ENCODE measurements at places on chromosomes 11 and 22.

DNA sequence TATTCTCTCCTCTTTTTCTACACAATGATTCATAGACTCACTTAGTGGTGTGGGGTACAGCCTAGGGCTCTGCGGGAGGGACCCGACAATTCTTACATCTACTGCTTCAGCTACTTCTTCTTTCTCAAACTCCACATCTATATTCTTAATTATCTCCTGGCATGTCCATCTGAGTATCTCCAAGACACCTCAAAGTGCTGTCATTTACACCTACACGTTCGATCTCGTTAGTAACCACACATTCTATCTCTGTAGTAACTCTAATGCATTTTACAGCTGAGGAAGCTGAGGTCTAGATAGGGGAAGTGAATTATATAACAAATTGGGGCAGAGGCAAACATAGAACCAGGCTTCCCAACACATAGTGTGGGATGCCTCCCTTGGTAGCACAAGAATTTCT is 27.7 kb upstream of the RRM1 start:
- DNase-seq: no peak

DNA sequence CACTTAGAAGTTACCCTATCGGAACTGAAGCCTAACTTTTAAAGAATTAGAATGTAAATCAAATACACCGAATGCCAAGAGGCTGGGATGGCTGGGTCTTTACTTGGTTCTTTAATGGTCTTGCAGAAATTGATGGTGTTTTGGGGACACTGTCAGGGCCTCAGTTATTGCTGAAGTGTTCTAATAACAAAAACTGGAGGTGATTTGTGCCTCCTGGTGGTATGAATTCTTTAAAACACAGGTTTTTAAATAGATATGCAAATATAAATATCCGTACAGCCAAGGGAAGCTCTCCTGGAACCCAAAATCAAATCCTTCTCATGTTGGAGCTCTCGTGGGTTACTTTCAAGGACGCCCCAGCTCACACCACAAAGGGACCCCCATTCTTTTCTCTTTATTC is 19.3 kb upstream of the TMPRSS5 start:
- DNase-seq: no peak

DNA sequence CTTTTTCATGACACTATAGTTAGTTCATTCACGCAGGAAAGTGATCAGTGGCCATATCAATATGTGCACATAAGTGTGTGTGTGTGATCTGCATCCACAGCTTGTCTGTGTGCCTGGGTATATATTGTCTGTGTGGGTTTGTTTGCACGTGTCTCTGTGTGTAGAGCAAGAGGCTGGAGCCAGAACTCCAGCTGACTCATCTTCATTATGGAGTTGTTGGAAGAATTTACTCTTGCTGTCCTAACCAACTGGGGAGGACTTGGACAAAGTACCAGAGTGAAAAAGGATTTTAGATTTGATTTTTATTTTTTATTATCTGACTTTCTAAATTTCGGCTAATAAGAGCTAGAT is 63.9 kb downstream of the TP53I11 start:
- DNase-seq: no peak

- DNase-seq: no peak
Measured at GRCh38 chr11:68200639-68201038, 12.5 kb downstream of the KMT5B start.

DNA sequence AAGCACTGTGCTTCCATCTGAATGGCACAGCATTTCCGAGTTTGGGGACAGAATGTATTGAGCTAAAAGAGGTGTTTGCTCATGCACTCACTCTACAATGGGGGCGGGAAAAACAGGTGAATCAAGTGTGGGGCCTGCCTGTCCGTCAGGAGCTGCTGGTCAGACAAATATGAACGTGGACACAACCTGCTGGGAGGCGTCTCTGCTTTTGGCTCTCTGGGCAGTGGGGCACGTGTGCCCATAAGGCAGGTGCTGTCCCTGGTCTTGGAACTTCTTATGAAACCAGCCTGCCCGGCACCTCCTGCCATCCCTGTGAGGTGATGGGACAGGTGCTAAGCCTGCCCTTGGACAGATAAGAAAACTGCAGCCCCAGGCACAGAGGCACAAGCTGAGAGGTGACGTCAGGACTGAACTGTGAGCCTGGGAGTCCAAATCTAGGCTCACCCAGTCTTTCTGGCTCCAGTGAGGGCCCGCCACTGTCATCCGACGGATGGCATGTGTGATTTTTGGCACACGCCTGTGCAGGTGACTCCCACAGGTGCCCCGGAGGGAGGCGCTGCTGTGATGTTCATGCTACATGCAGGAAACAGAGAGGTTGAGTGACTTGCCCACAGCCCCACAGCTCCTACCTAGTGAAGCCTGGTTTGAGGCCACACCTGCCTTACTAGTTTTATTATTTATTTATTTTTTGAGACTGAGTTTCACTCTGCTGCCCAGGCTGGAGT is 51.6 kb downstream of the SMIM38 start:
- no peak for DNase-seq

GRCh38 chr11:66871521-66871901 is 14.6 kb downstream of the LRFN4 start:
- no peak for DNase-seq

DNA sequence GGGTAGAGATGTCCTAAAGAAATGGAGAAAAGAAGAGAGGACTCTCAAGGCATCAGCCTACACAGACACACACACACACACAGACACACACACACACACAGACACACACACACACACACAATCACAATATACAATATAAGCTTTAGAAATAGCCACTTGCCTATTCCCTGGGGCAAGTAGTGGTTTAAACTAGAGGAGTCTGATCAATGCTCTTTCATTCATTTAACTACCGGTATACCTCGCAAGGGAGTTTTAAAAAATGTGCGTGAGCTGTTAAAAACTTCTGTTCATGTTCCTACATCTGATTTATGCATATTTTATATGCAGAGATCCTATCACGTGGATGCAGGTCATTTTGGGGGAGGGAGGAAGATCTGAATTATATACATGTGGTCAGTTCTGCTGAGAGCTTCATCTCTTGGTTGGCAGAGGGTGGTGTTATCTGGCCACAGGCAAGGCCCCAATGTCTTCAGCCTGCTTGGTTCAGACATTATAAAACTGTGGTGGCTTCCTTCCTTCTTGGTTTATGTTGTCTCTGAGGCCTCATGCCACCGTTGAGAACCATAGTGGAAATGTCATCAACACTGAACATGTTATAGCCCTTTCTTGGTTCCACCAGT is 56.6 kb downstream of the SYT13 start:
- DNase-seq: no peak

DNA sequence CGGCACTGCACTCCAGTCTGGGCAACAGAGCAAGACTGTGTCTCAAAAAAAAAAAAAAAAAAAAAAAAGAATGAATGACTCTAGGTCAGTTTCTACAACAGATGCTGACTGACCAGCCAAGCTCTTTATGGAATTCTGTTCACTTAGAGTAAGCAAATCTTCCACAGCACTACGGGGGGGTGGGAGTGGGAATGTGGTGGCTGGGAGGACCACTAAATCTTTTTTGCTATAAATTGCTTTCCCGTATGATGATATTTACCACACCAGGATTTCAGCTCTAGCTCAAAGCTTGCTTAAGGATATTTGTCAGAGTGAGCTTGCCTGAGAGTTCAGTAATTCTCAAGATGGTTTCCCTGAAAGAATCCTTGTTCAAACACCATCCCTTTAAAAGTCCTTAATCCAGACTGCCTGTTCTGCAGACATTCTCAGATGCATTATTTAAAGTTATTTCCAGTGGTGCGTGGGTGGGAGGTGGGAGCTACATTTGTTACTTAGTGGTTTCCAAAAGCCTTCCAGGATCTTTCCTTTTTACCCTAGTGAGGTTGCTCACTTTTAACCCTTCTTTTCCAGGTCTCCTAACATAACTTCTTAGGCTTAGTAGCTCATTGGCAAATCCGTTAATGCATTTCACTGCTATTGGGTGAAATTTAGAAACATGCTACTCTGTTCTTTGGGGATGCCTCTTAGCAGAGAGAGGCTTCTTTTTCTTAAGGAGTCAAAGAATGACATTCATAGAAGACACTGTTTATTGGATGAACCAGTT is 65.9 kb downstream of the UBASH3B start:
- DNase-seq: no peak

- no peak for DNase-seq
Measured at GRCh38 chr22:37661160-37661924, 2.8 kb downstream of the PDXP start.

DNA sequence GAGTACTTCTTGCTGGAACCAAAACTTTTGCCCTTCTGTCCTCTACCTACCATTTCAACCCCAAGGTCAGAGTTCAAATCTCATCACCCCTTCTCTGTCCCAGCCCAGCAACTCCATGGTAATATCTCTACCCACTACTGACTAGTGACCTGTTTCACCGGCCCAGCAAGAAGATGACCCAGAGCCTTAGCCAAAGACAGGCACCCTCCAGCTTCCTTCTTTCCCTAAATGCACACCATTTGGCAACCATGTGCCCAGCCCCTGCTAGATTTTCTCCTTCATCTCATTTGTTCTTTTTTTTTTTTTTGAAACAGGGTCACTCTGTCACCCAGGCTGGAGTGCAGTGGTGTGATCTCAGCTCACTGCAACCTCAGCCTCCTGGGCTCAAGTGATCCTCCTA is 14.9 kb downstream of the ARAP1 start:
- DNase-seq: no peak

DNA sequence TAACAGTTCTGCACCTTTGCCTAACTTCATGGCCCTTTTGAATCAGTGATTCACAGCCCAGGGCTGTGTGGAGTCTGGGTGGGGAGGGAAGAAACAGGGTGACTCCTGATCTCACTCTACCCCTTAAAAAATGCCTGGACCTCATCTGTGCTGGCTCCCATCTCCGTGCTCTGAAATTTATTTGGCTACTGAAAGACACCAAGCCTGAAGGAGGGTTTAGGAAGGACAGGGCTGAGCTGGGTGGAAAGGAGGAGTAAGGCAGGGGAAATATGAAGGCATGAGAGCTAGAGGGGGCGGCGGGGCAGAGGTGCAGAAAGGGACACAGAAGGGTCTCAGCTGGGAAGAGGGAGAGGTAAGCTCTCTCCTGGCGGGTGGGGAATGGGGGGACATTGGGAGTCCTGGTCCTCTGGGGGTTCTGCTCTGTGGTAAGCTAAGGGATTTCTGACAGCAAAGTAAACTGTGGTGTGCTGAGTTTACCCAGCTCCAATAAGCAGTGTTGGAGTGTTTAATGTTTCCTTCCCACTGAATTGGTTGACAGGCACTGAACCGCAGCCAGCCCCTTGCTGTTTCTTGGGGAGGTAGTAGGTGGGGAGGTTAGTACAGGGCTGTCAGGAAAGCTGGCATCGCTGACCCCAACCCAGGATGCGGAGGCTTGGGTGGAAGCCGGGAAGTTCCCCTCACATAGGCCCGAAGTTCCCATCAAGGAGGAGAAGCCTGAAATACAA is 71.1 kb downstream of the RPUSD4 start:
- DNase-seq: no peak

- no peak for DNase-seq
Measured at GRCh38 chr11:100793525-100793924, 106.4 kb downstream of the ARHGAP42 start.

- DNase-seq: no peak
Measured at GRCh38 chr11:19766206-19766605, 53.6 kb downstream of the NAV2 start.

GRCh38 chr11:26044389-26044788 is 287.5 kb upstream of the ANO3 start:
- DNase-seq: no peak

- DNase-seq: no peak
Measured at GRCh38 chr11:2699185-2699530, 636 bp downstream of the KCNQ1OT1 start.

GRCh38 chr22:44455151-44455962 is 42.7 kb downstream of the RTL6 start:
- DNase-seq: no peak

DNA sequence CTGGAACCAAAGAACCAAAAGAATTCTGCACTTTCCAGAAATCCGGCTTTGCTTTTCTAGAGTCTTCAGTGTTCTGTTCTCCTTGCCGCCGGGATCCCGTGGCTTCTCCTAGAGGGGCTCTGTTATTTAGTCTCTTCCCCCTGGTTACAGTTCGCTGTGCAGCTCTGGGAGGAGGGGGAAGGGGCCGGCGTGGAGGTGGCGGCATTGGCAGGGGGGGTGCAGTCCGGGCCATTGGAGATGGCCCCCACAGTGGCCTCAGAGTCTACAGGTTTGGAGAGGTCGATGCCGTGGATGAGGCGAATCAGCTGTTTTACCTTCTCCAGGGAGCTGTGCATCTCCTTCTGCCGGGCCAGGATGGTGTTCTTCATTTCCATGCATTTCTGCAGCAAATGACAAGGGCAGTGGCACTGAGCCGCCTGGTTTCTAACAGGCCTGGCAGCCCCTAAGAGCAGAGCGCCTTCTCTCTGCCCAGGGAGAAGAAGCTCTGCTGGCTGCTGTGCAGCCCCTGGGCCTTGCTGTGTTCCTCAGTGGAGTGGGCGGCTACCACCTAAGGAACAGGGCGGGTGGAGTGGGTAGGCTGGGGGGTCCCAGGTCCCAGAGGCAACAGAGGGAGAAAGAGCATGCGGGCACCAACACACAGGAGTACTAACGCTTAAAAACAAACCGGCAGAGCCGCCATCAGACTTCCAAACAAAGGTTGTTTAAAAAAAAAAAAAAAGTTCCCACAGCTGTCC is 11.6 kb downstream of the LARGE2 start:
- DNase-seq: no peak

DNA sequence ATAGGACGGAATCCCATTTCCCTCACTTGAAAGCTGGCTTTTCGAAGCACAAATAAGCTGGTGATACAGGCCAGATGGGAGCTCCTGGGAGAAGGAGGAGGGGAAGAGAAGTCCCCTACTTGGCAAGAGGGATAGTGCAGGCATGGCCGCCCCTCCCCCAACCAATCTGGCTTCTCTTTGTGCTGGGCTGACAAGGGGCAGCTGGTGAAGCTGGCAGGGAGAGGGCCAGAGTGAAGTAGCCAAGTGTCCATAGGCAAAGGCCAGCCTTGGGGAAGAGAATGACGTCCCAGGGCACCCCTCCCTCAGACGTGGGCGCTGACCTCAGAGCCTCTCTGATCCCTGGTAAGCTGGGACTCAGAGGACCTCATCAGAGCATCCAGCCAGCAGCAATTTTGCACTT is 78.7 kb upstream of the GRAMD1B start:
- DNase-seq: no peak

GRCh38 chr22:45816776-45817175 is 145.1 kb downstream of the ATXN10 start:
- no peak for DNase-seq

DNA sequence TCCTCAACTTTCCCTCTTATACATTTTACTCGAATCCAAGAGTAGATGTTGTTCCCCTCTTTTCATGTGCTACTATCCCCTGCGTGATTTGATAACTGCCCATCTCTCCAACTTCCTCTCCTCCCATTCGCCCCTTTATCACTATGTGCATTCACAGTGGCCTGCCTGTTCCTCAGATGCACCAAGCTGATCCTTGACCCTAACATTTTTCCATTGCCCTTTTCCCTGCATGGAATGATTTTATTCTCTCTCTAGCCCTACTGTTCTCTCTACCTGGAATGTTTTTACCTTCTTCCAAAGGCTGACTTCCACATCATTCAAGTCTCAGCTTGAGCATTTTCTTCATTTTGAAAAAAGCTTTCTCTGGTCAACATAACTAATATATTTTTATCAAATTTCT is 15.8 kb upstream of the BBOX1 start:
- DNase-seq: no peak
